ENCODE measurements at places on chromosomes 6 and 20. TPM values are rescaled to one million over a fixed set of nuclear protein-coding genes. Genes with fewer than 3 reads are reported as not detected.
A peak's percentile ranks its signal among the peaks of the same experiment; 100 is the strongest.

DNA sequence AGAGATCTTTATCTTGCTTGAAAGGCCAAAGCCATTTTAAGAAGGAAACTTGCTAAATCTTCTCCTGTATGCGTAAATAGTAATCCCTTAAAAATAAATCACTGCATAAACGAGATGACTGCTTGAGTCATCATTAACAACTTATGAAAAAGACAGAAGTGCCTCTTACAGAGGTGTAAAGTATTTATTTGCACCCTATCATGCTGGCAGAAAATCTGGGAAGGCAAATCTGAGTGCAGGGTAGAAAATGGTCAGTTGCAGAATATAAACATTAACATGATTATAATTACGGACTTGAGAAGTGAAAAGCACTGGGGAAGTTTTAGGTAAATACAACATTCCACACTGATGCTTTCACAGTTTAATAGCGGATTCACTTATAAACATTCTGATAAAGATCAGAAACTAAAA lies 67.5 kb upstream of the FBXO30 start:
- H3K4me1 ChIP-seq, result no peaks in the 10 kb centered on the region
- no peak for DNase-seq
- no peaks in the 10 kb centered on the region for H3K27me3 ChIP-seq
- H3K27ac ChIP-seq, result no peak overlapping the region

DNA sequence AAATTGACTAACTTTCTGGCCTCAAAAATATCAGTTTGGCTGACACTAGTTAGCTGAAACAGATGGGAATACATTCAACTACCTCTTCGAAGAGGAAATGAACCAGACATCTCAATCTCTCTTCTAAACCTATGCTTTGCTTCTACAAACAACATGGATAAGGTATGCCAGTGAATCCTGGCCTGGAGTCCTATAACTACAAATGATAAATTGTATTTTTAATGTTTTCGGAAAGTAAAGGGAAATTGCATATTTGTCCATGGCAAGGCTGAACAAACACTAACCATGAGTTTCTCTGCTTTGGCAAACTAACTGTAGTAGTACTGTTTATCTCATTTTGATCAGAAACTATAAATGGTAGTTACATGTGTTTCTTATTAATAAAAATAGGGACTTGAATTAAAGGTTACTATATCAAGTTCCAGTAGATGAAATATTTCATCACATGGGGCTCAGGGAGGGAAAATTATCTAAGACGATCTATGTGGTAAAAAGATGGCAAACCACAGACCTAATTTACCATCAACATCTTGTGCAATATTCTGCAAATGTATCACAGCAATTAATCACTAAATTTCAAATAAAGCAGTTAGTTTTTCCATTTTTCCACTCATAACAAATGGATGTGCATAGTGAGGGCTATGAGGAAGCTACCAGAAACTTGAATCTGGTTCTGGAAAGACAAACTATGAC lies 76.8 kb downstream of the COL12A1 start:
- H3K27ac ChIP-seq, result no peak overlapping the region
- DNase-seq, result no peak
- no peaks in the 10 kb centered on the region for H3K4me1 ChIP-seq
- no peaks in the 10 kb centered on the region for H3K27me3 ChIP-seq
- H3K36me3 ChIP-seq, result no peaks in the 10 kb centered on the region

DNA sequence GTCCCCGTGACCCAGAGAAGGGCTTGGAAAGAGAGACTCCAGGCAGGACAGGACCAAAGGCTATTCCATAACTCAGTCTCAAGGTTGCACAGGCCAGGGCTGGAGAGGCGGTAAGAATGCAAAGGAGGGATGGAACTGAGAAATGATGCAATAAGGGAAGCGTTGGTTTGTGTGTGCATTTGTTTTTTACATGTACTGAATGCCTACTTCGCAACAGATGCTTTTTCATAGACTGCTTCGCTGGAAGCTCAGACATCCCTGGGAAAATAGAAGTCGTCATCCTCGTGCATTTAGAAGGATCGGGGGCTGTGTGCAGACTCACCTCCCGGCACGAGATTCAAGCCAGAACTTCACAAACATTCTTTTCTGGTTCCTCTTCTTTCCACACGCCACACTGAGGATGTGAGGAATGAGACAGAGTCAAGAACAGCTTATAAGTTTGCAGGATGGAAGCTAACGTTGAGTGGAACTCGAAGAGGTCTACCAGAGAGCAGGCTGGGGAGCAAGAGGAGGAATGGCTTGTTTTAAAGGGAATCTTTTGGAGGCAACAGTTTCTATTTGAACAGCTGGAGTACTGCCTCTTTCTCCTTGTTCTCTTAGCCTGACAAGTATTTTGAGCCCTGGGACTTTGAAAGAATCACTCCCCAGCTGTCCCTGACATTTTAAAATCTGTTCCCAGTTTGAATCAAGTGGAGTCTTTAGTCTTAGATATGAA lies 19.3 kb upstream of the LY86 start:
- H3K27ac ChIP-seq, result no peak overlapping the region
- no peaks in the 10 kb centered on the region for H3K4me1 ChIP-seq
- H3K4me3 ChIP-seq, result no peak overlapping the region
- H3K36me3 ChIP-seq, result no peaks in the 10 kb centered on the region
- H3K27me3 ChIP-seq, result no peaks in the 10 kb centered on the region

- peaks cover 7% of the 10 kb centered on the region for H3K36me3 ChIP-seq
- no peaks in the 10 kb centered on the region for H3K4me1 ChIP-seq
- H3K27me3 ChIP-seq, result no peaks in the 10 kb centered on the region
- H3K27ac ChIP-seq, result no peak overlapping the region
- no peak for DNase-seq
Measured at GRCh38 chr6:155273431-155273830, 9.6 kb downstream of the CLDN20 start.

- H3K27ac ChIP-seq, result no peak overlapping the region
- H3K4me1 ChIP-seq, result no peaks in the 10 kb centered on the region
- no peaks in the 10 kb centered on the region for H3K27me3 ChIP-seq
- H3K4me3 ChIP-seq, result no peak overlapping the region
- H3K36me3 ChIP-seq, result no peaks in the 10 kb centered on the region
Measured at GRCh38 chr6:145502416-145502815, 232.9 kb downstream of the EPM2A start.

GRCh38 chr6:7261852-7262461 lies 51.0 kb downstream of the SSR1 start:
- peak overlapping the region; percentile 35 for H3K27ac ChIP-seq
- H3K27me3 ChIP-seq, result no peaks in the 10 kb centered on the region
- H3K4me3 ChIP-seq, result peak overlapping the region; percentile 45
- no peaks in the 10 kb centered on the region for H3K36me3 ChIP-seq

GRCh38 chr6:53484476-53485280 lies 60.2 kb downstream of the GCLC start:
- no peaks in the 10 kb centered on the region for H3K27me3 ChIP-seq
- peak overlapping the region; percentile 63 for H3K27ac ChIP-seq
- no peaks in the 10 kb centered on the region for H3K36me3 ChIP-seq
- no peak for DNase-seq
- H3K4me1 ChIP-seq, result peaks cover 16% of the 10 kb centered on the region

- H3K4me3 ChIP-seq, result no peak overlapping the region
- no peaks in the 10 kb centered on the region for H3K27me3 ChIP-seq
- H3K36me3 ChIP-seq, result no peaks in the 10 kb centered on the region
- peak; percentile 69 for DNase-seq
- H3K4me1 ChIP-seq, result peaks cover 20% of the 10 kb centered on the region
- H3K27ac ChIP-seq, result peak overlapping the region; percentile 82
Measured at GRCh38 chr6:149897015-149897697, 757 bp downstream of the RAET1E start.

GRCh38 chr6:2624177-2624576 lies 126.5 kb downstream of the MYLK4 start:
- H3K4me1 ChIP-seq, result peaks cover 3% of the 10 kb centered on the region
- H3K36me3 ChIP-seq, result no peaks in the 10 kb centered on the region
- no peak overlapping the region for H3K4me3 ChIP-seq
- H3K27me3 ChIP-seq, result no peaks in the 10 kb centered on the region
- H3K27ac ChIP-seq, result no peak overlapping the region

- DNase-seq, result no peak
- no peak overlapping the region for H3K4me3 ChIP-seq
- no peak overlapping the region for H3K27ac ChIP-seq
- H3K36me3 ChIP-seq, result no peaks in the 10 kb centered on the region
- no peaks in the 10 kb centered on the region for H3K27me3 ChIP-seq
- no peaks in the 10 kb centered on the region for H3K4me1 ChIP-seq
Measured at GRCh38 chr20:32064667-32065066, 12.6 kb downstream of the HCK start.

OTOR gene
- total RNA-seq, result not detected

GHRH gene
- not detected for total RNA-seq

Measured in spleen (tissue), 13 donors.